H1 (cell line): ENCODE measurements at places on chromosomes 1 and 21.

GRCh38 chr1:242556276-242556675 is 31.8 kb upstream of the PLD5 start:
- DNase-seq, result no peak

DNA sequence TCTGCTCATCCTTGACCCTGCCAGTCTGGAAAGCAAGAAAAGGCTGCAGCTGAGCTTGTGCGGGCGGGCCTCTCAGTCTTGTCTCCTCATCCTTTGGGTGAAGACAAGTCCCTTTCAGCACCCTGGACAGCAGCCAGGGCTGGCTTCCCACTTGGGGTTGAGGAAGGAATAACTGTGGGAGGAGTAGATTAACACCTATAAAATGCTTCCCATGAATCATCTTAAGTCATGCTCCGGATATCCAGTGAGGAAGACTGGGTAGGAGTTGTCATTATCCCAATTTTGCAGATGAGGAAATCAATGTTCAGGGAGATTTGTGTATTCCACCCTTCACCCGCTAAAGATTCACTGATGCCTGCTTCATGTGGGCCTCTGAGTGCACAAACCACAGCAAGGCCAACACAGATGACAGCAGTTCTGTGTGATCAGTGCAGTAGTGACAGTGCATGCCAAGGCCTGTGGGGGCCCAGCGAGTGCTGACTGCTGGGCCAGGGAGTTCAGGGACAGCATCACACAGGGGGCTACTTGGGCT is 20.1 kb upstream of the COL16A1 start:
- no peak for DNase-seq

DNA sequence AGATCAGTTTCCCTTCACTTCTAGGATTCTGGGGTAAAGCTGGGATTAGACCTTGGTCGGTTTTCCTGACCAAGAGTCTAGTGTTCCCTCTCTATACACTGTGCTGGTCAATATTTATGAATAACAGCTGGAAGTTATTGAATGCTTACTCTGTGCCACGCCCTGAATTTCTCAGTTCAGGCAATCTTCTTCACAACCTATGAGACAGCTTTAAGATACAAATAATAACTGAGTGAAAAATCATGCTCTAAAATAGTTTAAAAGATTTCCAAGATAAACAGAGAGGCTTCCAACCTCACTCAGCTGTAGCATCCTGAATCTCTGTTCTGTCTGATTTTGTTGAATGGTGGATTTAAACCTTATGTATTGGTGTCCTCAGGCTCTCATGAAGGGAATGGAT is 72.2 kb downstream of the GNG12 start:
- no peak for DNase-seq

- DNase-seq, result no peak
Measured at GRCh38 chr1:94273111-94273510, 35.7 kb upstream of the ARHGAP29 start.

DNA sequence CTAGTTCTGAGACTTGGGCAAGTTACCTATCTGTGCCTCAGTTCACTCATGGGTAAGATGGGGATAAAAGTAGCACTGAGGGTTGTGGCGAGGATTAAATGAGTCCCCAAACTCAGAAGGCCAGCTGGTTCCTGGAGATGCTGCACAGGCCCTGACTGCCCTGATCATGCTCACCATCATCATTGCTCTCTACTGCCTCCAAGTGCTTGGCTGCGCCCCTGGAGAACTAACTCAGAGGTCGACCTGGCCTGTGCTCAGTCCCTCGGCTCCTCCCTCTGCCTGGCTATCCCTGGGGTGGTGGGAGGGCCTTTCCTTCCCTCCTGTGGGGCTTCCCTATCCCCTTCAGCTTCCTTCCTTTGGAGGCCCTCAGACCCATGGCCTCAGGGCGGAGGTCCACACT is 5.6 kb downstream of the SLC5A9 start:
- peak; percentile 39 for DNase-seq
